ENCODE measurements at places on chromosomes 6 and 20.

DNA sequence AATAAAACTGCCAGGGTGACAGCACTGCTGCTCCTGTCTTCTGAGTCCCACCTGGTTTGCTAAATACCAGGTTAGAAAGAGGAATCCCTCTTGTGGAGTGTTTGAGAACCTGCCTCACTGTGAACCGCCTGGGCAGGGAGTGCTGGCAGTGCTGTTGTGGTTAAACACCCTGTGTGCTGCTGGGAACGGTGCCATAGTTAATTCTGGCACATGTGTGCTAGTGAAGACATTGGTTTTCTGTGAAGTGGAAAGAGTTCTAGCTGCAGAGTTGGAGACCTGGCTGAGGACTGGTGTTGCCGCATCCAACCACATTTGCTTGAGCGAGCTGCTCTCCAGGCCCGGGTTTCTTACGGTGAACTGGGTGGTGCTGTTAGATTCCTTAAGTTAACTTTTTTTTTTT is 72.7 kb downstream of the IGF2R start:
- no peak overlapping the region for H3K27ac ChIP-seq
- H3K4me3 ChIP-seq: no peak overlapping the region
- H3K36me3 ChIP-seq: peaks cover 29% of the 10 kb centered on the region
- H3K4me1 ChIP-seq: peaks cover 2% of the 10 kb centered on the region
- no peaks in the 10 kb centered on the region for H3K27me3 ChIP-seq

GRCh38 chr6:78611886-78612480 is 255.4 kb upstream of the IRAK1BP1 start:
- DNase-seq: no peak
- H3K4me1 ChIP-seq: no peaks in the 10 kb centered on the region
- H3K27me3 ChIP-seq: no peaks in the 10 kb centered on the region
- no peaks in the 10 kb centered on the region for H3K36me3 ChIP-seq
- no peak overlapping the region for H3K4me3 ChIP-seq

DNA sequence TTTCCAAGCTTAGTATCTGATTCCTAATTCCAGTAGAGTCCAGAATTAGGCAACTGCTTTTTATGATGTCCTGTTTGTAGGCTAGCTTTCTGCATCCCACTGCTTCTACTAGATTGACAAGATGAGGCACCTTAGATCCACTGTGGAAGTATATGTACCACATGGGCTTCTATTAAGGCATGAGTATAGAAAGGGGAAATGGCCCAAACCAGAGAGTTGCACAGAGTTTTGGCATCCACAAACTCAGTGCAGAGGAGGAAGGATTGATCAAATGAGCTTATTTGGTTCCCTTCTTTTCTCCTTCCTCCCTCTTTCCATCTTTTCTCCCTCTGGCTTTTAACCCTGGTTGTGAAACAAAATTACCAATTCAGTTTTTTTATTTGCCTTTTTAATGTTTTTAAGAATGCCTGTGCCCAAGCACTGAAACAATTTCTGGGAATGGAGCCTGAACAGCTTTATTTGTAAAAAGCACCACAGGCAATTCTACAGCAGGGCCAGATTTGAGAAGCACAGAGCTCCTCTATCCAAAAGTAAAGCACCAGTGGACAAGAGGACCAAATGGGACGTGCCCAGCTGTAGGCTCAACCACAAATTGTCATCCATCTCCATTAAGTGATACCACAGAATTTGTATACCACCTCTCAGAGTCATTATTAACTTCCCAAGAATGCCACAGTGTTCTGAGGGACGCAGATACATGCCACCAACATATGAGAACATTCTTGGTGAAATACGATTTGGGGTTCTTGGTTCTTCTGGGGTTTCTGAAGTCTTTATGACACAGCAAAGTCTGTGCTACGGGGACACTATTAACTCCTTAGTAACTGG is 969.1 kb downstream of the KIF16B start:
- DNase-seq: no peak
- no peaks in the 10 kb centered on the region for H3K4me1 ChIP-seq
- H3K27me3 ChIP-seq: no peaks in the 10 kb centered on the region
- no peak overlapping the region for H3K4me3 ChIP-seq

DNA sequence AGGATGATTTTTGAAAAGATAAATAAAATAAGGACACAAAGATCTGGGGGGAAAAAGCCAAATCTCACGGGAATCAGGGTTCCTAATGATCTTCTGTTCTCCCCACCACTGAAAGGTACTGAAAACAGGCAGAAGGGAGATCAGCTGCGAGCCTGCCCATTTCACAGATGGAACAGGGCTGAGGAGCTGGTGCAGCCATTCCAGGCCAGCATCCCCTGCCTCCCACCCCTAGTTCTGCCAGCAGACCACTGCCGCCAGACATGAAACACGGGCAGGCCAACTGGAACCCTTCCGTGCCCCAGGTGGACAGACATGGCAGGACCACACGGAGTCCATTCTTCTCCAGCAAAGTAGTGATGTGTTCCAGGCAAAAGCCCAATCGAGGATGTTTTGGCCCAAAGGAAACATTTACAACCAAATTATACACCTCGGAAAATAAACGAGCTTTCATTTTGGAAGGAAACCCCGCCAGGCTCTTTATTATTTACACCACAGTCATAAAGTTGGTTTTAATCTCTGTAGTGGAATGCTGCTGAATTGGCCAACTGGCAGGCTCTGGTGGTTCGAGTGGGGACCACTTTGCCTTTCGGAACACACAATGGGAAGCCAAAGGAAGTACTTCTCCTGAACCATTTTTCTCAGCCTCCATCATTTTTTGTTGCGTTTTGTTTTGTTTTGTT is 28.2 kb downstream of the ISM1 start:
- peaks cover 8% of the 10 kb centered on the region for H3K4me1 ChIP-seq
- H3K36me3 ChIP-seq: no peaks in the 10 kb centered on the region
- DNase-seq: no peak
- H3K4me3 ChIP-seq: no peak overlapping the region
- peaks cover 3% of the 10 kb centered on the region for H3K27me3 ChIP-seq

GRCh38 chr6:151180330-151181048 is 59.3 kb upstream of the AKAP12 start:
- DNase-seq: no peak
- no peak overlapping the region for H3K4me3 ChIP-seq
- H3K27me3 ChIP-seq: peaks cover 13% of the 10 kb centered on the region
- H3K27ac ChIP-seq: no peak overlapping the region
- H3K36me3 ChIP-seq: no peaks in the 10 kb centered on the region

Data from memory B cell (primary cell).